ENCODE measurements at places on chromosomes 16 and 17.

DNA sequence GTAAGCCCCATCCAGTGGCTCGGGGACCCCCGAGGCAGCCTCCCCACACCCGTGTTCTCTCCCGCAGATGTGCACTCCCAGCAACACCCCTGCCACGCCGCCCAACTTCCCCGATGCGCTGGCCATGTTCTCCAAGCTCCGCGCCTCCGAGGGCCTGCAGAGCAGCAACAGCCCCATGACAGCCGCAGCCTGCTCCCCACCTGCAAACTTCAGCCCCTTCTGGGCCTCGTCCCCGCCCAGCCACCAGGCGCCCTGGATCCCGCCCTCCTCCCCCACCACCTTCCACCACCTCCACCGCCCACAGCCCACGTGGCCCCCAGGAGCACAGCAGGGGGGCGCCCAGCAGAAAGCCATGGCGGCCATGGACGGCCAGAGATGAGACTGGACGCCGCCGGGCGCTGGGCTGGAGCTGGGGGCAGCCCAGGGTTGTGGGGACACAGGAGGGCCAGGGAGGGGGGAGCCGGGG is 5.0 kb downstream of the UBALD2 start:
- no peak for DNase-seq

DNA sequence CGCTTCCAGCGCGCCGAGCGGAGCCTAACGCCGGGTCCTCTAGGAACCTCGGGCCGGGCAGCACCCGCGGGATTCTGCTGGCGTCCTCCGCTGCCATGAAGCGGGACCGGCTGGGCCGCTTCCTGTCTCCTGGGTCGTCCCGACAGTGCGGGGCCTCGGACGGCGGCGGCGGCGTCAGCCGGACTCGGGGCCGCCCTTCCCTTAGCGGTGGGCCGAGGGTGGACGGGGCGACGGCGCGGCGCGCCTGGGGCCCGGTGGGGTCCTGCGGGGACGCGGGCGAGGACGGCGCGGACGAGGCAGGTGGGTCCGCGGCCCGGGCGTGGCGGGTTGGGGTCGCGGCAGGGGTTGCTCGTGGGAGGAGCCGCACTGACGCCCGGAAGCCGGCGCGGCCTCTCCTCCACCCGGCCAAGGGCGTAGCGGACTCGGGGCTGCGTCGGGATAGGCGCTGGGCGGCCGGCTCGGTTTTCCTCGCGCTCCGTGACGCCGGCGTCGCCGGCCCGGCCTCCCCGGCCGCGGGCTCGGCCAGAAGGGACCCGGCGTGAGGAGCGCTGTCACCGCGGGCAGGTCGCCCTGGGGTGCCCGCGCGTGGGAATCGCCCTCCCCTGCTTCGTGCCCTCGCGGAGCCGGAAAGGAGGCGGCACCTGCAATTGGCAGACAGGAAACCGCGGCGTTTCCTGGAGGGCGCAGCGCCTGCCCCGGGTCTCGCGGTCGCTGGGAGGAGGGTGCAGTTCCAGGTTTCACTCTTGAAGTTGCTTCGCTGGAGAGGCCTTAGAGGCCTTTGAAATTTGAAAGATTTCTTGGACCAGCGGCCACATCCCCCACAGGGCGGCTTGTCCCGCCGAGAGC is 432 bp downstream of the ZNF276 start:
- DNase-seq = no peak

DNA sequence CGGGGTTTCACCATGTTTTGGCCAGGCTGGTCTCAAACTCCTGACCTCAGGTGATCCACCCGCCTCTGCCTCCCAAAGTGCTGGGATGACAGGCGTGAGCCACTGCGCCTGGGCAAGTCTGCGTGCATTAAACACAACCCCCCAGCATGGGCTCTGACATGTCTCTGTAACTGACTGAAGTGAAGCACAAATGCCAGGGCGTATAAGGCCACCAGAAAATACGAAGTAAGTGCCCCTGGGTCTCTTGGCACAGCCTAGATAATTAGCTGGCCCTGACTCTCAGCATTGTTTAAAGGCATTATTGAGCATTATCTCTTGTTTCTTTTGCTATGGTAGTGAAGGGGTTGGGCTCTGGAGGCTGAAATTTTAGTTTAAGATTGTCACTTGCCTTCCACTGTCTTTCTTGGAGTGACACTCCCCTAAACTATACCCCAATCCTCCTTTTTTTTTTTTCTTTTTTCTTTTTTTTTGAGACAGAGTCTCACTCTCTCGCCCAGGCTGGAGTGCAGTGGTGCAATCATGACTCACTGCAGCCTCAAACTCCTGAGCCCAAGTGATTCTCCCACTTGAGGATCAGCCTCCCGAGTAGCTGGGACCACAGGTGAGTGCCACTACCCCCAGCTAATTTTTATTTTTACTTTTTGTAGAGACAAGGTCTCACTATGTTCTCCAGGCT is 8.2 kb upstream of the SEC14L1 start:
- no peak for DNase-seq

GRCh38 chr17:11871773-11872172 is 125.5 kb downstream of the ZNF18 start:
- no peak for DNase-seq

DNA sequence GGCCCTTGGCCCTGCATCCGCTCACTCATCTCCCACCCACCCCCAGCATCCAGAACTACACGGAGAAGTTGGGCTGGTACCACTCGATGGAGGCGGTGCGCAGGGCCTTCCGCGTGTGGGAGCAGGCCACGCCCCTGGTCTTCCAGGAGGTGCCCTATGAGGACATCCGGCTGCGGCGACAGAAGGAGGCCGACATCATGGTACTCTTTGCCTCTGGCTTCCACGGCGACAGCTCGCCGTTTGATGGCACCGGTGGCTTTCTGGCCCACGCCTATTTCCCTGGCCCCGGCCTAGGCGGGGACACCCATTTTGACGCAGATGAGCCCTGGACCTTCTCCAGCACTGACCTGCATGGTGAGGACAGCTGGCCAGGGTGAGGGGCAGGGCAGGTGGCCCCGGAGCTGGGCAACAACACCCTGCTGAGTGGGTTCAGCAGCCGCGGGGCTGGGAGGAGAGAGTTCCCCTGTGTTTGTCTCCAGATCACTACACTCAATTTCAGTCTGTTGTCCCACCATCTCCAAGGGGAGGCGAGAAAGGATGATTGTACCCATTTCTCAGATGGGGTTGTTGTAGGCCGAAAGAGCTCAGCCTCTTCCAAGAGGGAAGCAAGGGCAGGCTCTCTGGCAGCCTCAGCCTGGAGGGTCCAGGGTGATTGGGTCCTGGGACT is 14.4 kb downstream of the MMP15 start:
- no peak for DNase-seq

GRCh38 chr17:74749279-74750038 is 1.0 kb downstream of the NHERF1 start:
- DNase-seq = no peak

DNA sequence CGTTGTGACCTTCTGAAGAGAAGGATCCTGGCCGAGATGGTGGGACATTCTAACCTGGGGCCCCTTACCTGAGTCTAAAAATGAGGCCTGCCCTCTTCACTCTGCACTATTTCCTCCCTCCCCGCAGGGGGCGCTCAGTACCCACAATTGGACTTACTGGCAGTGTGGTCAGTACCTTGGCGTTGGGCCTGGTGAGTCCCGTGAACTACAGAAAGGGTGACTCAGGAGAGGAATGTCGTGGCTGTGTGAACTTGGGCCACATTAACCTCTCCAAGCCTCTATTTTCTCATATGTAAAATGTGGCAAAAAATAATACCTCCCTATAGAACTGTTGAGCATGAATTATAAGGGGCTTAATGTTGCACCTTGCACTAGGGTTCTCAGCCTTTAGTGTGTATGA is 3.9 kb downstream of the RSAD1 start:
- peak; percentile 66 for DNase-seq

DNA sequence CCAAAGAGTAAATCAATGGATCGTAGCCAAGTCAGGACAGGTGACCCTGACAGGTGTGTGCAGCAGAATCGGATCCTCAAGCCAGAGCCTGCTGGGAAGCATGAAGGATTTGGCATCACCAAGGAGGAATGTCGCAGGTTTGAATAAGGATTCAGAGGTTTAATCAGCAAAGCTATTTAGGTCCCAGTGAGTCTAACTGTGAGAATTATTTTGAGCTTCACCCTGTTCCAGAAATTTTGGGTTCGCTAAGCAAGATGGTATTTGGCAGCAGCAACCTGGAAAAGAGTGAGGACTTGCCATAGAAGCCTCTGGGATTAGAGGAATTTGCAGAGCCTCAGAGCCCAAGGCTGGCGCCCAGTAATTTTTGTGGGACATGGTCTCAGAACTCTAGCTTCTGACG is 173.0 kb downstream of the CCDC182 start:
- peak; percentile 94 for DNase-seq

DNA sequence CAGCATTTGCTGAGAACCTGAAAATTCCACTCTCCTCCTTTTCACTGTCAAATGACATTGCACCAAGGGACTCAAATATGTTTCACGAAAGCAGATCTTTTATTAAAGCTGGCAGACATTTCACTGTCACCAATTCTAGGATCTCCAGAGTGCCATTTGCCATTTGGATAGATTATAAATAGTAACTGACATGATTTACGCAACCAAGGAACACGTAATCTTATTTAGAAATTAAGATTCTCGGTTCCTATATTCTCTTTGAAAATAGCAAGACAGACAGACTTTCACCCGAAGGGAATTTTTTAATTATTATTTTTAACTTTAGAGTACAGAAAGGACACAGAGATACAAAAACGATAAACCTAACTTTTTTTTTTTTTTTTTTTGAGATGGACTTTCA is 49.6 kb downstream of the ANKFY1 start:
- no peak for DNase-seq

DNA sequence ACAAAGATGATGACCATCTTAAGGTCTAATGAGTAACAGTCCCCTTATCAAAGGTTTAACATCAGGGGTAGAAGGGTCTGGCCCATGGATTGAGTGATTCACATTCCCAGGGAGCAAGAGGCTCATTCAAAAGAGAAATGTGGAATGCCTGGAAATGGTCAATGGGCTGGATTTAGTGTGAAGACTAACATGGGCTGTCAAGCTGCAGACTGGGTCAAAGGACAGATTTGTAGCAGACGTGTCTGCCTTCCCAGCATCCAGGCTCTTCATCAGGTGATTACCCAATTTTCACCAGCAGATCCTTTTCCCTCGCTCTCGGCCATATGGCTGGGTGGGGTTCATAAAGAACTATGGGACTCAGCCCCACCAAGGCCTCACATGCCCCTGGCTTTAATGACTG is 26.8 kb downstream of the DCUN1D3 start:
- no peak for DNase-seq

- no peak for DNase-seq
These were observed 40.2 kb downstream of the FOXK2 start for GRCh38 chr17:82559566-82560251.

- DNase-seq = no peak
These were observed 5.9 kb downstream of the SCARF1 start for GRCh38 chr17:1639549-1640180.

DNA sequence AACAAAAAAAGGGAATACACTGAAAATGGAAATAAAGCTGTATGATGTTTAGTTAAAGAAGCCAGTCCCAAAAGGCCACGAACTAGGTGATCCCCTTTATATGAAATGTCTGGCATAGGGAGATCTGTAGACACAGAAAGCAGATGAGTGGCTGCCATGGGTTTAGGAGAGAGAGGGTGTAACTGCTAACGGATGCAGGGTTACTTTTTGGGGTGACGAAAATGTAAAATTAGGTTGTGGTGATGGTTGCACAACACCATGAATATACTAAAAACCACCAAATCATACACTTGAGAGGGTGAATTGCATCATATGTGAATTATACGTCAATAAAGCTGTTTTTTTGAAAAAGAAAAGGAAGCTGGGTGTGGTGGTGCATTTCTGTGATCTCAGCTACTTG is 99.6 kb downstream of the ADCY9 start:
- DNase-seq = no peak

GRCh38 chr16:22859925-22860324 is 46.0 kb downstream of the HS3ST2 start:
- DNase-seq = no peak

GRCh38 chr16:58035356-58036170 is 10.0 kb downstream of the MMP15 start:
- no peak for DNase-seq

GRCh38 chr17:79465681-79466025 is 145.2 kb downstream of the RBFOX3 start:
- no peak for DNase-seq

DNA sequence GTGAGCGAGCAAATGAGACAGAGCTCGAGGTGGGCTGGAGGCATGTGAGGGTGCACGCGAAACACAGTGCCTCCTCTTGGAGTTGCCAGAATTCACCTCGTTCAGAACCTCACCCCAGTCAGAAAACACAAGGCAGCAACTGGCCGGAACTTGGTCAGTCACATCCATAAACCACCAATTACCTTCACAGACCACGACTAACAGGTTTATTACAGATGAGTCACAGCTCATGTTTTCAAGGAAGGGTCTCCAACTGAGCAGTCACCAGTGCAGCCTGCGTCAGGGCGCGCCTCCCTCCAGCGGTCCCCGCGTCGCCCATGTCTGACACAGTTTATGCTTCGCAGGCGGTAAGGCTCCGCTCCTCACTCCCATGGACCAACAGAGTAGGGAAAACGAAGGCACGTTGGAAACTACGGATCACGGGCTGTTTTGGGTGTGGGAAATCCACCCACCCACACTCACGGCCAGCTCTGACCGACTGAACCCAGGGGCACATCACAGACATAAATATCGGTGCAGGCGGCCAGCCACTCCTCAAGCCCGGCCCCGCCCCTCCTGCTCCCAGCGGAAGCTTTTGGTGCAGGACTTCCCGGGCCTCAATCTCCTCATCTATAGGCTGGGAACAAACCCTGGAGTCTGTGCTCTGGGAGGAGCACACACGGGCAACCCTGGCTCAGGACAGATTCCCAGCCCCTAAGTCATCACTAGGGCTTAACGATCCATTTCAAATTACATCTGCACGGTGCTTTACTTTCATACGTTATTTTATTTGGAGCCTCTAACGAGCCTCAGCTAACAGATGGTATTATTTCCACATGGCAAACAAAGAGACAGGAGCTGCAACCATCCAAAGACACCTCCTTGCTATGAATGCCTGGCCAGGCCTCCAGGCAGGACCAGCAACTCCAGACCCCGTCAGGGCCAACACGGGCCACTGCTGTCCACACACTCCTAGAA is 126.3 kb downstream of the ZNF778 start:
- DNase-seq = no peak

- peak; percentile 47 for DNase-seq
These were observed 1.3 kb downstream of the SLC43A2 start for GRCh38 chr17:1627182-1627981.

DNA sequence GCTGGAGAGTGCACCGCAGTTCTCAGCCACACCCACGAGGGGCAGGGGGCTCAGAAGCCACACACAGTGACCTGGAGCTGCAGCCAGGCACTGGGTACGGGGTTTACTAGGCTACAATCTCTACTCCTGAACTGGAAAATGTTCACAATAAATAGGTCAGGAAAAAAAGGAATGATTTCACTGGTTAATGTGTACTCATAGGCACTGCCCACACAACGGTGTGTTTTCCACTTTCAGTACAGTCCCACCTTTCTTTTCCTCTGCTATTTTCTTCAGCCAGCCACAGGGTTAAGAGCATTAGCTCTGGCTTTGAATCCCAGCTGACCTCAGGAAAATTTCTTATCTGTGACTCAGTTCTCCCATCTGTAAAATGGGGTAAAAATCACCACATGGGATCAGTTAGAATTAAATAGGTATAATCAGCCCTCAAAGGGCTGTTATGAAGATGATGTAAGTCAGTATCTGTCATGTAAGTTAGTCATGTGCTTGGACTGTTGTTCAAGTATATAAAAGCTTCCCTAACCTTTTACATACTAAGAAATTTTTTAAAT is 35.7 kb downstream of the ZCCHC14 start:
- DNase-seq = no peak

Data from cerebellar nuclear complex (tissue), 1 donor.